Mucosa of gallbladder (tissue), 1 donor: ENCODE measurements at places on chromosomes 7 and 10. TPM values are rescaled to one million over a fixed set of nuclear protein-coding genes. Genes with fewer than 3 reads are reported as not detected.

MKLN1 gene
- 49.6 TPM for total RNA-seq

PLXDC2 gene
- 92.0 TPM for total RNA-seq

MYO1G gene
- total RNA-seq: 6.0 TPM

SHTN1 gene
- 36.7 TPM for total RNA-seq

METTL2B gene
- 19.4 TPM for total RNA-seq

DNAH11 gene
- 0.12 TPM for total RNA-seq

PTPRN2 gene
- 11.9 TPM for total RNA-seq

EVX1 gene
- total RNA-seq: not detected

PYROXD2 gene
- 23.1 TPM for total RNA-seq

NACAD gene
- total RNA-seq: 4.9 TPM

CTNNA3 gene
- total RNA-seq: 3.7 TPM

CCDC146 gene
- total RNA-seq: 29.7 TPM

NPFFR1 gene
- total RNA-seq: 0.03 TPM
